ENCODE measurements at places on chromosomes 1 and 21.
A peak's percentile ranks its signal among the peaks of the same experiment; 100 is the strongest.

DNA sequence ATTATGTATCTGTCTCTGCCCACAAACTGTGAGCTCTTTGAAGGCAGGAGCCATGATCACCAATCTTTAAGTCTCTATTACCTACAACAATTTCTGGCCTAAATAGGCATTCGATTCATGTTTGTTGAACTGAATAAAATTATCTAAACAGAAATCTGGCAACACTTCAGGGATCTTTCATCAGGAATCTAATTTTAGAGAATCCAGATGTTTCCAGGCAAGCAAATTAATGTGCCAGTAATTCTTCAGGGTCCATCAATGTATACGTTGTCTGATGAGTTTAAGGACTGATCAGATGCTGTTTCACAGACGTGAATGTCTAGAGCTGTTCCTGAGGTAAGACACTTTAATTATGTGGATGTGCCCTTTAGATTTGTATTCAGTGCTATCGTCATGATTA is 524.4 kb downstream of the PTPRC start:
- no peak for DNase-seq

GRCh38 chr1:235999259-235999925 is 65.5 kb downstream of the NID1 start:
- DNase-seq, result peak; percentile 96

- no peak for DNase-seq
Observed at GRCh38 chr1:196502437-196502836, 105.8 kb downstream of the KCNT2 start.

DNA sequence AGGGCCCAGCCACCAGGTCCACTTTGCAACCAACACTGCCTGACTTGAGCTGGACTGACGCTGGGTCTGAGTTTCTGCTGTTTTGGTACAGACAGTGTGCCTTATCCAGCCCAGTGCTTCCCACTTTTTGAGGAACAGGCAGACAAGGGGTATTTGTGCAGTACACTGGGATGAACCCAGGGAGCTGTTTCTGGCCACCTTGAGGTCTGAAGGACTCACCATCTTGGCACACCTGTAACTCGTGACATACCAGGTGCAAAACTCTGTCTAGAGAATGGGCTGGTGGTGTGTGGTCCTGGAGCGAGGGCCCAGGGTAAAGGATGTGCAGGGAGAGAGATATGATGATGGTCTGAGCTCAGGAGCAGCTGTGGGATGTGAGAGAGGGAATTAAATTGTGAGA is 148.6 kb downstream of the PCP4 start:
- no peak for DNase-seq

- DNase-seq, result peak; percentile 52
Observed at GRCh38 chr1:244896550-244896949, 32.2 kb upstream of the HNRNPU start.

- peak; percentile 40 for DNase-seq
Observed at GRCh38 chr21:15552914-15553494, 176.8 kb upstream of the USP25 start.

GRCh38 chr1:247906504-247907047 is 11.2 kb downstream of the OR2W3 start:
- DNase-seq, result peak; percentile 41

DNA sequence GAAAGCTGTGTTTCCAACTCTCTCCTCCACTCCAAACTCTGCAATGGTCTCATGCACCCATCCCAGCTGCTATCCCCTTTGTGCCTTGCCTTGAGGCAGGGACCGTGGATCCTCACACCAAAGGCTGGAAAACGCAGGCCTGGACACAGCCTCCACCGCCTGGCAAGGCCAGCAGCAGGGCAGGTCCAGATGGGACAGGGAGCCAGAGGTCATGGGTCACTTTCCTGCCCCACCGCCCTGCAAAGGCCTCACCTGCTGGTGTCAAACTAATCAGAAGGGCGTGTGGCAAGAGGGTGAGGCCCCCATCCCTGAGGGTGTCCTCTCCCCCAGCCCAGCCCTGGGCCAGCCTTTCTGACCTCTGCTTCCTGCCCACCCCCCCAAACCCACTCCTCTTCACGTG is 106.3 kb downstream of the PAX7 start:
- DNase-seq, result no peak

DNA sequence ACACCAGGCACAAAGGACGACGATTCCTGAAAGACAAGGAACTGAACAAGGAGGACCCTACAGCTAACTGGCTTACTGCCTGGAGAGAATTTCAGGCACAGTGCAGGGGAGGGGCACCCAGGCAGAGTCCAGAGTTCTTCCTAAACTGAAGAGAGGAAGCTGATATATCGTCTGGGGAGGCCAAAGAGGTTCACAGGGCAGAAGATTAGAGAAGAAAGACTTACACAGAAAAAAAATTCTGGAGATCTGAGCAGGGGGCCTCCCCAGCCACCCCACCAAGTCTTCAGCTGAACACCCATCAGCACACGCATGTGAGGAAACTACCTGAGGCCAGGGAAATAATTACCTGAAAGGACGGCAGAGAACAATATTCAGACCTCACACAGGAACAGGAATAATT is 24.6 kb downstream of the SORT1 start:
- no peak for DNase-seq

- no peak for DNase-seq
Observed at GRCh38 chr1:171290621-171291020, 23.4 kb upstream of the FMO4 start.

DNA sequence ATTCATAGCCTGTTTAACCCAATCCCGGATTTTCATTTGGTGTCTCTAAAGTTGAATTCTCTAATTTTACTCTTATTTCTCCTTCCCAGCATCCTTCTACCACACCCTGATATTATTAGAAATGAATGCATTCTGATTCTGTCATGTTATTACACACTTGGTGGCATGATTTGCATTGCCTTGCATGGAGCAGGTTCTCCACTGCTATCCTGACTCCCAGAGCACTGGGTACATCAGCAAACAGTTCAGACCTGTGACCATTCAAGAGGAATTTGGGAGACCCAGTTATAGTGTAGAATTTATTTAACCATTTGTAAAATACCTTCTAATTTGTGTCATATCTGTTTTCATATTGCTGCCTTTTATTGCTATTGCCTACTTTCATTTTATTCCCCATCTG is 2.6 kb downstream of the LRRC8B start:
- no peak for DNase-seq

DNA sequence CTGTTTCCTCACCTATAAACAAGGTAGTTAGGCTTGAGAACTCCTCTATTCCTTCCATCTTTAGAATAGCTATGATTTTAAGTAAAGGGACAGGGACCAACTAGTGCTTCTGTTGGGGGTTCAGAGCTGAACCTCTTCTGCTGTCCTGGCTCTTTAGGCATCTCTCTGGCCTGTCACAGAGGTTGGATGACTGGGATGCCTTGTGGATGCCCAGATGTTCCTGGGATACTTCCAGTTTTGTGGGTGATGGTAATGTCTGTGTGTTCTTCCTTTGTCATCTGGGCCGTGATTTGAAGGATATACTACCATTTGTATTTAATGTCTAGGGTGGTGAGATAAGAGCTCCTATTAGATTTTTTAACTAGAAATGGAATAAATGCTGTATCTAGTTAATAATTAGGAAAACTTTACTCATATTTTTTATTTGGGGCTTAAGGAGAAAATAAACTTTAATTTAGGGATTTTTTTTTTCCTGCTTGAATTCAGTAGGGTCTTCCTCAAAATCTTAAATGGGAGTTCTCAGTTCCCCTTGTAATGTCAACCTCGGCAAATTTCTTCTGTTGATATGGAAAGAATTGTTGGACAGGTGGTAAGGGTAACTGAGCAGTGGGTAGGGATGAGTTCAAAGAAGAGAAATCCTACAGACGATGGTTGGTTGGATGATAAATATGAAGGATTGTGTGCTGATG is 47.2 kb downstream of the LAMC1 start:
- no peak for DNase-seq

DNA sequence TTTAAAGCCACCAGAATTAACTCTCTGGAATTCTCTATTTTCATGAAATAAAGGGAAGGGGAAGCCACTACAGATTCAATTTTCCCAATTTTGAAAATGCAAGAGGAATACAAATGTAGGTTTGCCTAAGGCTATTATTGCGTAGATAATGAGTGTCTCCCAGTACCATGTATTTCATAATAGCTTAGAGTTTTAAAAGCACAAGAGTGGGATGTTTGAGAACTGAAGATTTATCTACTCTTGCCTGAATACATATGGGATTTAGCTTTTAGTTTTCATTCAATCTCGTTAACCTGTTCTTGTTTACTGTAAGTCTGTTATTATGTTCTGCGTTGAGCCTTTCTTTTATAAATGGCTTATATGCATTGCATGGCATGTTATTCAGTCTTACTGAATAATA is 795.1 kb downstream of the BRINP3 start:
- no peak for DNase-seq

DNA sequence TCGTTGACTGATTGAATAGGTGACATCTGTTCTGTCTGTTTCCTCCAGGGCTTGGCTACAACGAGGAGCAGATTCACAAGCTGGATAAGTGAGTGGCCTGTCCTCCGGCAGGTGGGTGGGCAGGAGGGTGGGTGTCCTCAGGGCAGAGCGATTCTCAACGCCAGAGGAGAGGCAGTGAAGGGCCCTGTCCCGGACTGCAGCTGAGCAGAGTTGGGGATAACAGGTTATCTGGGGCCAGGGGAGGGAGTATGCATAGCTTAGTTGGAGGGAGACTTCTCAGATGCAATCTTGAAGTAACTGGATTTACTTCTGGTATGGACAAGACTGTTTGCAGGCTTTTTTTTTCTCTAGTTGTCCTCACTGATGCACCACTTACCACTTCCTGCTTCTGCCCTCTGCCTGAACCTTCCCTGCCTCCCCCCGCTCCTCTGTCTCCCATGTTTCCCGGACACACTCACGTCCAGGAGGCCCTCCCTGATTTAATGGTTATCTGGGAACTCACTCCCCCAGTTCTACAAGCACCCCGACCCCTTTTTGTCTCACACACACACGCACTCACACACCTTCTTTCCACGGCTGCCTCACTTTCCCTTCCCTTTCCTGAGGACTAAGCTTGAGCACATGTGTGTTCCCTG is 16.4 kb upstream of the RASSF5 start:
- no peak for DNase-seq

GRCh38 chr21:44618909-44619308 is 7.0 kb downstream of the KRTAP10-8 start:
- DNase-seq, result no peak

- peak; percentile 79 for DNase-seq
Observed at GRCh38 chr1:174114788-174115448, 44.4 kb upstream of the RABGAP1L start.

DNA sequence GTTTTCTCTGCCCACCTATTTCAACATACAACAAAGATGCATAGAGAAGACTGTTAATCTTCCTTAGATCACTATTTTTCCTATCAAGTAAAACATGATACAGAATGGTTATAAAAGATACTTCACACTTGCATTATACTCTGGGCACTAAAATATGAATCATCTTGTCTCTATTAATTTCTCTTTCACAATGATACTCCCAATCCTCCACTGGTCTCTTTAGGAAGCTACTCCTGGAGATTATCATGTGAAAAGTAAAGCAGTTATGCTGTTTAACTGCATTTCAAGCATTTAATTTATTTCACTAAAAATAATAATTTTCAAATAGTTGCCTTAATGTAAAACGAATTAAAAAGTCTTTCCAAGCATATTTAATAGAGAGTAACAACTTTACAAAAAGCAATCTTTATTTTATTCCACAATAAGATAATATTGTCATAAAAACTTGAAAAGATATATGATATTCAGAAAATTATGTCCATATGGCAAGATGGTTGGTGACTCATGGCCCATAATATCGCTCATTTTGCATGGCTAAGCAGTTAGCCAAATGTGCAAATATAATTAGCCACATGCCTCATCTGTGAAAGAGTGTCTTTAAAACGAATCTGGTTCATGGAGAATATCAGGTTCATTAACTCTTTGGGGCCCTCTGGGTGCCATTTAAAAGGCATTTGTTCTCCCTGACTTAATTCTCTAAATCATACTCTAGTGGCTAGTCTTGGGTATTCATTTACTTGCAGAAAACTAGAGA is 1569.0 kb upstream of the B3GALT2 start:
- no peak for DNase-seq

DNA sequence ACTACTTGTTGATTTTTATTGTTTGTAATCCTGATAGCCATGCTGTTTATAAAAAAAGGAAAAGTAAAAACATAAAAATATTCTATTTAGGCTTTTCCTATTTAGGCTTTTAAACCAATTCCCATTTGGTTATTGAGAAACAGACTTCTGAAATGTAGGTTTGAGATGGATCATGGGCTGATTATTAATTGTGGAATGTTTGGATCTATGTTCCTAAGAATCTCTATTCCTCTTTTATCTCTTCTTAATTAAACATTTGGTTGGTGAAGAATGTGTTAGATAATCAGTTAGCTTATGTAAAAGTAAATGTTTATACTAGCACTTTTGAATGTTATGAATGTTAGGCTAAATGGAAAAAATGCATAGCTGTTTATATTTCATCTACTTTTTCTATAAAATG is 97.4 kb downstream of the ATF6 start:
- DNase-seq, result no peak

DNA sequence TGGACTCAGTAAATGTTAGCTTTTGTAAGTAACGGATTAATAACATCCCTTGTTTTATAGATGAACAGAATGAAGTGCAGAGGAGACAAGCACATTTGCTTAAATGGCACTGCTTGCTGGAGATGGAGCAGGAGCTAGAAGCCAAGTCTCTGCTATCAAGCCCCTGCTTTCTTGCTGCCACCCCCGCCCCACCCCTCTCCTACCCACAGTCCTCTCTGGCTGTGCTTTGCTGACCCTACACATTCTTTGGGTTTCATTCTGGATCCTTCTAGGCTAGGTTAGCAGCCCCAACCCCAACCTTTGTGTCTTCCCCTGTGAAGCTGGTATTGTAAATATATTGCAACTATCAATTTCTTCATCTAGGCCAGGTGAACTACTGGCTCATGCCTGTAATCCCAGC is 77.5 kb upstream of the CAPZB start:
- DNase-seq, result no peak

- peak; percentile 40 for DNase-seq
Observed at GRCh38 chr21:41559658-41560631, 52.0 kb upstream of the TMPRSS2 start.

GRCh38 chr1:37303884-37304574 is 170.4 kb upstream of the ZC3H12A start:
- DNase-seq, result no peak

- peak; percentile 35 for DNase-seq
Observed at GRCh38 chr1:85259912-85260274, 431 bp upstream of the C1orf52 start.

All from bronchial epithelial cell (primary cell).